ENCODE measurements at places on chromosomes 16 and 17.

DNA sequence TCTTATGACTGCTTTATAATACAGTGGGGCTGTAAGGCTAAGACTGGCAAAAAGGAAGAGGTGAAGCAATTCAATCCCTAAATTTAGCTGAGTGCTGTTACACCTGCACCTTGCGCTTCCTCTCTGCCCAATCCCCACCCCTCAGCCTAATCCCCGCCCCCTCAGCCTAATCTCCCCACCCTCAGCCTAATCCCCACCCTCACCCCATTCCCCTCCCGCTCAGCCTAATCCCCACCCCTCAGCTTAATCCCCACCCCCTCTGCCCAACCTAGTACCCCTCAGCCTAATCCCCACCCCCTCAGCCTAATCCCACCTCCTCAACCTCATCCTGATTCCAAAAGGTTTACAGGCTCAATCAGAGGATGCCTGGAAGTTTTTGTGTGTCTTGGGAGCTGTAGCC lies 155.5 kb downstream of the PMP22 start:
- no peak for DNase-seq

- DNase-seq, result no peak
Measured at GRCh38 chr17:35531160-35531559, 6.3 kb downstream of the SLFN12L start.

GRCh38 chr16:51163366-51163765 lies 12.3 kb upstream of the SALL1 start:
- no peak for DNase-seq

- DNase-seq, result no peak
Measured at GRCh38 chr16:84976644-84977400, 34.5 kb downstream of the ZDHHC7 start.

- no peak for DNase-seq
Measured at GRCh38 chr17:73291260-73291801, 20.5 kb downstream of the CDC42EP4 start.

- DNase-seq, result no peak
Measured at GRCh38 chr16:49615576-49615975, 240.3 kb downstream of the ZNF423 start.
